ENCODE measurements at places on chromosomes 5 and 9.

GRCh38 chr9:132905726-132906125 lies 27.0 kb downstream of the SPACA9 start:
- DNase-seq, result no peak

DNA sequence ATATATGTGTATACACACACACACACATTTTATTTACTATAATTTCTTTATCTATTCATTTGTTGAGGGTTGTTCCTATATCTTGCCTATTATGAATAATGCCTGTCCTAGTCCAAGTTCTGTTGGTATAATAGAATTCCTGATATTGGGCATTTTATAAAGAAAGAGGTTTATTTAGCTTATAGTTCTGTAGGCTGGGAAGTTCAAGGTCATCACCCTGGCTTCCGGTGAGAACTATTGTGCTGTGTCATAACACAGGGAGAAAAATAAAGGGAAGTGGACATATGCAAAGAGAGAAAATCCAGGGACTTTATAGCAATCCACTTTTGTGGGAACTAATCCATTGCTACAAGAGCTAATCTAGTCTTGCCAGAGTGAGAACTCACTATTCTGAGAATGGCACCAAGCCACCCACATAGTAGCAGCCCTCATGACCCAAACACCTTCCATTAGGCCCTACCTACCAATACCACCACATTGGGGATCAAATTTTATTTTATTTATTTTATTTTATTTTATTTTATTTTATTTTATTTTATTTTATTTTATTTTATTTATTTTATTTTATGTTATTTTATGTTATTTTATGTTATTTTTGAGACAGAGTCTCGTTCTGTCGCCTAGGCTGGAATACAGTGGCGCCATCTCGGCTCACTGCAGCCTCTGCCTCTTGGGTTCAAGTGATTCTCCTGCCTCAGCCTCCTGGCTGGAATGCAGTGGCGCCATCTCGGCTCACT lies 74.7 kb downstream of the FER start:
- no peak for DNase-seq

DNA sequence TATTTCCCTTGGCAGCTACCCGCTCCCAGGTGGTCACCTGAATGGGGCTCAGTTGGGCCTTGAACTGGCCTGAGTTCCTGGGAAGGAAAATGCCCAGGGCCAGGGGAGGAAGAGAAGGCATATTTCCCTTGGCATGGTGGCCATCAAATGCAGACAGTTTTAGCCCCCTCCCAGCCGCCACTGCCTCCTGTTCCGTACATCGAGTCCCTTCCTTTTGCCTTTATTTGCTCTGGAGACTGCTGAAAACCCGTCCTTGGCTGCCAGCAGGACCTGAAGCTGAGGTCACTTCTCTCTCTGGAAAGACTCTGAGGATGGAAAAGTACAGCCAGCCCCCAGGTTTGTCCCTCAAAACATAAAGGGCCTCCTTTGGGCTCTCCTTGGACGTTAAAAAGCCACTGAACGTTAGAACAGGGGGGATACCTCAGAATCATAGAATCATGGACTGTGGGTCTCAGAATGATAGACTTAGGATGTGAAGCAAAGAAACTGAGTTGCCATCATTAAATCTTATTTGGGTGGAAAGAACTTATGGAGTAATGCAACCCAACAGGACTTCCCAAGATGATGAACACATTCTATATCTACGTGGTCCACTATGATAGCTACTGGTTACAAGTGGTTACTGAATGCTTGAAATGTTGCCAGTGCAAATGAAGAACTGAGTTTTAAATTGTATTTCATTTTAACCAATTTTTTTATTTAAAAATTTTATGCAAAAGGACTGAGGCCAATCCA lies 7.1 kb downstream of the SPARC start:
- DNase-seq, result no peak

GRCh38 chr5:59287884-59288283 lies 605.6 kb downstream of the PDE4D start:
- DNase-seq, result no peak

GRCh38 chr5:141421489-141421855 lies 621 bp downstream of the PCDHGA11 start:
- no peak for DNase-seq

- DNase-seq, result no peak
These were observed 1.2 kb downstream of the RIC1 start for GRCh38 chr9:5630081-5630507.

GRCh38 chr5:168268949-168269936 lies 22.2 kb upstream of the WWC1 start:
- peak; percentile 12 for DNase-seq

- DNase-seq, result no peak
These were observed 874.7 kb downstream of the EFNA5 start for GRCh38 chr5:106796081-106796480.

DNA sequence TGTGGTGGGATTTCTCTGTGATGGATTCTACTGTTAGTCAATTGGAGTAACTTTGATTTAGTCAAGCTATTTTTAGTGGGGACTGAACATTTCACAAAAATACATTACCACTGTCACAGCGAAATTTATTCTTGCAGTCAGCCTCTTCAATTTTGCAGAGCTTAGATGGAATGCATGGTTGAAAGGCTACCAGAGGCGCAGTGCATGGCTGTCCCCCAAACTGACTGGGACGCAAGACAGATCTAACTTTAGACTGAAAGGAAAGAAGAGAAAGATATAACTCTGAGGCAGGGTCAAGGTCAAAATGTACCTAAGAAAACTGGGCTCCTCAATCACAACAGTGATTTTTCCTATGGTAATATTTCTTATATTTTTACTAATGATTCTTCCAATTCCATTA lies 13.7 kb downstream of the C6 start:
- DNase-seq, result no peak

GRCh38 chr5:65928322-65928752 lies 2.0 kb downstream of the ERBIN start:
- DNase-seq, result no peak
